ENCODE measurements at places on chromosomes 6 and 20.

DNA sequence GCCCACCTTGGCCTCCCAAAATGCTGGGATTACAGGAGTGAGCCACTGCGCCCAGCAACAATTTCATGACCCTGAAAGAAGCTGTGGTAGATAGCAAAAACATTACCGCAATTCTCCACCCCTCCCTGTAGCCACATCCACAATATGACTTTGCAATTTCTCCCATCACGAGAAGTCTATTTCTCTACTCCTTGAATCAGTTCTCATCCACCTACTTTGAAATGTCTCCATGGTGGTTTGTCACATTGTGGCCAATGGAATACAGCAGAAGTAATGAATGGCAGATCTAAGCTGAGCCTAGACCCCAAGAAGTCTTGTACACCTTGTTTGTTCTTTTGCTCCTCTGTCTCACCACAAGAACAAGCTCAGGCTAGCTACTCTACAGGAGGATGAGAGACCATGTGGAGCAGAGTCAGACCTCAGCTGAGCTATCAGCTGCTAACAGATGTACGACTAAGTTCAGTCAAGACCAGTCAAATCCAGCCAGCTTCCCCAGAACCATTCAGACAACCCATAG, 6.3 kb downstream of the OXT start:
- no peak for DNase-seq

DNA sequence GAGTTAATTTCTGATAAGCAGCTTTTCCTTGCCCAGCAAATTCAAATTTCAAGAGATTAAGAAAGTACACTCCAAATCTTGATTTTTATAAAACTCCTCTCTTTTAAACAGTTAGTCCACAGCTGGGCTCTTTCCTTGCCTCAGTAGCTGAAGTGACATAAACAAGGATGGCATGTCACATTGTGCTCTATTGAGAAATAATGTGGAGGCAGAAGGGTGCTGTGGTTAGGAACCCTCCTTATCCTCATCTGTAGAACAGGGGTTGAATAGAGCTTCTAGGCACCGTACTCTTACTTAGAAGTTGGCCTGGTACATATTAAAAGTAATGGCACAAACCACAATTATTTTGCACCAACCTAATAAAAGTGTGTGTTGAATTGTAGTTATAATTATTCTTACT, 70.3 kb downstream of the RSPO3 start:
- DNase-seq = no peak

DNA sequence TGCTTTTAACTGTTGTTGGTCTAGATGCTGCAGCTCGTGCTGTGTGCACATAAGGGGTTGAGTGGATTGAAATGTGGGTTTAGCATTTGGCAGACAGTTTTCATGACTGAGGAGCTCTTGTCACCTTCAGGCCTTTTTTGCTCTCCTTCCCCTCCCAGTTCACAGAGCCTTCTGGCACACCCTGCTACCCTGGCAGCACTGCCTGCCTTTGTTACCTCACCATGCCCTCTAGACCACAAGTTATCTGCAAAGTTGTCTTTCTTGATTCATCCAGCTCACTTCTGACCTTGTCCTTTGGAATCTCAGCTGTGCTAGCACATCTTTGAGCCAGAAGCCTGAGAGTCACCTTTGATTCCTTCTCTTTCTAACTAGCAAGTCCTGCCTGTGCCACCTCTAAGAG, 348.9 kb upstream of the ZFP64 start:
- no peak for DNase-seq

DNA sequence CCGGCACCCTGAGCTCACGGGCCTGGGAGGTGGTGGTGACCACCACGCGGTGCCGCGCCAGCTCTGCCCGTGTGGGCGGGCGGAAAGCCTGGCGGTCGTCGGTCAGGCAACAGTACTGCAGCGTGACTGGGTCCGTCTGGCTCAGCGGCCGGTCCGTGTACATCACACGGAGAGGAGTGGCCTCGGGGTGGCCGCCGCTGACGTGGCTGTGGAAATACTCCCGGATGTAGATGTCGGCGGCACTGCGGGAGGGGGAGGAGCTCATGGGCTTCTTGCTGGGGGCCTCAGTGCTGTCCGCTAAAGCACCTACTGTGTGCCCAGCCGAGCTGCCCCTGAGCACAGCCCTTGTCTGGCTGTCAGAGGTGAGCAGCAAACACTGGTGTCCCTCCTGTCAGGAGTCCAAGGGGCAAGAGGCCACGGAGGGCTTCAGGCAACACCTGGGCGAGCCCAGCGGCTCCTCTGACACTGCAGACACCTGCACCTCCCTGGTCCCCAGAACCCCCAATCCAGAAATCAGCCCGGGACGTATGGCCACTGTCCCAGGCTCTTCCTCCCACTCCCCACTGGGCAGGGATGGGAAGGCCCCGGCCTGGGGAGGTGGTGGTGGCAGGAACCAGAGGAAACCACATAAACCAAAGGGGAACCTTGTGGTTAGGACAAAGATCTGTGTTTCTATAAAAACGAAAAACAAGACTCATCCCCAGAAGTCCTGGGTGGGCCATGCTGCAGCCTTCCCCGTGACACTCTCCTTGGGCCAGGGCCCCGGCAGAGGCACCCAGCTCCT, 6.5 kb downstream of the HELZ2 start:
- DNase-seq = no peak

DNA sequence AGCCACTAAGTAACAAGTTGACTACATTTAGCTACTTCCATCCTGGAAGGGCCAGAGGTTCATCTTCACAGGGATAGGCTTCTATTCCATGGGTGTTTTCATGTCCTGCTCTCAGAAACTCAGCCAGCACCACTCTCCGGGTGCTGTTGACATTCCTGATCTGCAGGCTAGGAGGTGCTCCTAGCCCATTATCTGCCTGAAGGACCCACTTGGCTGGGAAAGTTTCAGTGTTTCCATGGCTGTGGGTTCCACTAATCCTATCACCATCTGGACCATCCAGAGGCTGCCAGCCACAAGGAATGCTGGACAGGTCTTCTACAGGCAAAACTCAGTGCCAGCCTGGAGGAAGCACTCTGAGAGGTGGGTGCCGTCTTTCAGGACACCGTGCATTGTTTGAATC, 45.2 kb downstream of the HLA-G start:
- DNase-seq = no peak

- peak; percentile 12 for DNase-seq
Measured at GRCh38 chr6:156617376-156617775, 159.8 kb upstream of the ARID1B start.

GRCh38 chr20:61852268-61853072, 213.2 kb downstream of the TAF4 start:
- no peak for DNase-seq

- DNase-seq = no peak
Measured at GRCh38 chr6:108210556-108210955, 44.7 kb downstream of the NR2E1 start.

DNA sequence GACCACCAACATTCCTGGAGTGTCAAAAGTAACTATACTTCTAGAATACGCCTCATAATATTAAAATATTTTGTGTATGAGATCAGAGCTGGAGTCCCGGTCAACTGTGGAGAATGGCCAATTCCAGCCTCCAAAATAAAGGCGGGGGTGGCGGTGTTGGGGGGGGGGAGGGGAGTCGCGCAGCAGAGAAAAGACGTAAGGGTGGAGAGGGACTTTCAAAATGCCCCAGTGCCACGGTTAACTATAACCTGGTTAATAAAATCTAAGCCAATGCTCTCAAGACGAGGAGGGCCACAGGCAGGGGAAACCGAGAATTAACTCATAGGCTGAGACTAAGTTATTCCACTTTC, 1.3 kb downstream of the NUP153 start:
- DNase-seq = no peak

GRCh38 chr6:166988674-166989201, 10.5 kb upstream of the CEP43 start:
- DNase-seq = no peak

DNA sequence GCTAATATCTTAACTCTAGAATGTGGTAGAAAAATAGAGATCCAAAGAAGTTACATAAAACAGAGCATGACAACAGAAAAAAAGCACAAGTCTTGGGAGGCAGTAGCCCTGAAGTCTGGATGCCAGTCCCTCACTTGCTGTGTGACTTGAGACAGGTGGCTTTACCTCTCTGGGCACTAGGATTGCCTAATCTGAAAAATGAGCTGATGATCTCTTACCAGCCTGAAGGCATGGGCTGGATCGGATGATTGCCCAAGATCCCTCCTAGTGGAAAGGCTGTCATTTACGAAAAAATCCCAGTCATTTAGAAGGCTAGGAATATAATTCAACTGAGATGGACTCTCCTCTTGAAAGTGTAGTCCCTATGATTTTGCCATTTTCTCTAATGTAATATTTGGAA, 10.9 kb upstream of the GCM1 start:
- no peak for DNase-seq

- DNase-seq = no peak
Measured at GRCh38 chr6:3323696-3324261, 65.0 kb downstream of the PSMG4 start.

DNA sequence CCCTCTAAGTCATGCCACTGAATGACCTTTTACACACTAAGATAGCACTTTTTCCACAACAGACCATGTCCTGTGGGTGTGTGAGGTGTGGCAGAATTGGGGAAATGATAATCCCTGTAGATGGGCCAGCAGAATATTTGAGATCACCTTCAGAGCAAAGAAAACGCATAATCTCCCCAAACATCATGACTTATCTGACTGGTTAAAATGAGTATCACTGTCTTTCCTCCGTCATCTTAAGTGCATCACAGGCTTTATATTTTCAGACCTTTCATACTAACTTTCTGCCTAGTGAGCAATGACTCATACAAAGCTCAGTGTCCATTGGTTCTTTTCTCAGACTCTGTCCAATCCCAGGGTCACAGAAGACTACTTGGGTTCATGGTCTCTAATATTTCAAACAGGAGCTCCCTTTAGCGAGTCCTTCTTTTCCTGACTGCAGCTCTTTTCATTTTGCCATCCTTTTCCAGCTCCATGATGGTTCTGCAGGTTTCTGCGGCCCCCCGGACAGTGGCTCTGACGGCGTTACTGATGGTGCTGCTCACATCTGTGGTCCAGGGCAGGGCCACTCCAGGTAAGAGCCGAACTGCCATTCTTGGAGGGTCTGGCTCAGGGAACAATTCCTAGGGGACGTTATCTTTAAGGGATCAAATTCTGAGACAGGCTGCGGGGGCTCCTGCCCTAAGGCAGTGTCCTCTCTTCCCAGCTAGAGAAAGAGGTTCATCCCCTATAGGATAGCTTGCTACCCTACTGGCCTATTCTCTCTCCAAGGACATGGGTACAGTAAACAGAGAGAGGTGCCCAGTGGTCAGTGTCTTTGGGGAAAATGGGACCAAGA, at the start of gene HLA-DPB1:
HLA-DPB1 (plus strand) TSS at position 423 of the 838 bp plus-strand sequence; CDS start at position 475, 52 bp downstream.
- no peak for DNase-seq

DNA sequence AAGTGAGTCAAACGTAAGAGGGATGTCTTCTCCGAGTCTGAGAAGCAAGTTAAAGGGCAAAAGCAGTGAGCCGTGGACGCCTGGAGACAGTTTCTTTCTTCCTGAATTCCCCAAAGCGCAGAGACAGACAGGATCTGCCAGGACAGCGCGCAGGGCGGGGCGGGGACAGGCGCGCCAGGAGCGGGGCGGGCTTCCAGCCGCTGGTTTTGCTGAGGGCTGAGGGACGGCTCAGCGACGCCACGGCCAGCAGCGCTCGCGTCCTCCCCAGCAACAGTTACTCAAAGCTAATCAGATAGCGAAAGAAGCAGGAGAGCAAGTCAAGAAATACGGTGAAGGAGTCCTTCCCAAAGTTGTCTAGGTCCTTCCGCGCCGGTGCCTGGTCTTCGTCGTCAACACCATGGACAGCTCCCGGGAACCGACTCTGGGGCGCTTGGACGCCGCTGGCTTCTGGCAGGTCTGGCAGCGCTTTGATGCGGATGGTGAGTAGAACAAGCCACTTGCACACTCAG, at the start of gene SCGN:
SCGN (plus strand) TSS at position 209 of the 509 bp plus-strand sequence; CDS start at position 398, 189 bp downstream.
- DNase-seq = no peak

DNA sequence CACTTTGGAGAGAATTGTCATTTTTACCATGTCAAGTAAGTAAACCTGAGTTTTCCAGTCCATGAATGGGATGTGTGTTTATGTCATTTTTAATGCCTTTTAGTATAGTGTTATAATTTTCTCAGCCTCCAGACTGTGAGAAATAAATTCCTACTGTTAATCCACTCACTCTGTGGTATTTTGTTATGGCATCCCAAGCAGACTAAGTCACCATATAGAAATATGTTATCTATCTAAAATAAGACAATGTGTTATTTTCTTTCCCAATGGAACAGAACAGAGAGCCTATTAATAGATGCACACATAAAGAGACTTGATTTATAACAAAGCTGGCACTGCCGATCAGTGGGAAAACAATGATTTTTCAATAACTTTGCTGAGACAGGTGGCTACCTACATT, 70.2 kb upstream of the SLC4A11 start:
- DNase-seq = no peak

- DNase-seq = no peak
Measured at GRCh38 chr6:2543321-2543720, 207.4 kb downstream of the MYLK4 start.

GRCh38 chr20:9200196-9200595, 131.3 kb downstream of the PLCB4 start:
- no peak for DNase-seq

DNA sequence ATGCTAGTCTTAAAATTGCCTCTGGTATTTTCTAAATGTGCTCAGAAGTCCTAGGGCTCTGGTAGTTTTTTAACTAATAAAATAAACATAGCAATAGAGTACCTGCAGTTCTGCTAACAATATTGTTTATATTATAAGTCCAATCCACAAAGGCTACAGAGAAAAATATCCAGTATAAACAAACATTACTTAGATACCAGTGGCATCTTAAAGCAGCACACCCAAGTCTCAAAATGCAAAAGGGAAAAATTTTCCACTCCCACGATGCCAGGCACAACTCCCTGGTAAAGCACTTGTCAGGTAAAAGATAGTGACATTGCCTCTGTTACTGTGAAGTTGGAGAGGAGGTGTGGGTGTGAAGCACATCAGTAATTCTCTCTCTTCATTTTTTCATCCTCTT, 123.3 kb downstream of the OGFRL1 start:
- no peak for DNase-seq

DNA sequence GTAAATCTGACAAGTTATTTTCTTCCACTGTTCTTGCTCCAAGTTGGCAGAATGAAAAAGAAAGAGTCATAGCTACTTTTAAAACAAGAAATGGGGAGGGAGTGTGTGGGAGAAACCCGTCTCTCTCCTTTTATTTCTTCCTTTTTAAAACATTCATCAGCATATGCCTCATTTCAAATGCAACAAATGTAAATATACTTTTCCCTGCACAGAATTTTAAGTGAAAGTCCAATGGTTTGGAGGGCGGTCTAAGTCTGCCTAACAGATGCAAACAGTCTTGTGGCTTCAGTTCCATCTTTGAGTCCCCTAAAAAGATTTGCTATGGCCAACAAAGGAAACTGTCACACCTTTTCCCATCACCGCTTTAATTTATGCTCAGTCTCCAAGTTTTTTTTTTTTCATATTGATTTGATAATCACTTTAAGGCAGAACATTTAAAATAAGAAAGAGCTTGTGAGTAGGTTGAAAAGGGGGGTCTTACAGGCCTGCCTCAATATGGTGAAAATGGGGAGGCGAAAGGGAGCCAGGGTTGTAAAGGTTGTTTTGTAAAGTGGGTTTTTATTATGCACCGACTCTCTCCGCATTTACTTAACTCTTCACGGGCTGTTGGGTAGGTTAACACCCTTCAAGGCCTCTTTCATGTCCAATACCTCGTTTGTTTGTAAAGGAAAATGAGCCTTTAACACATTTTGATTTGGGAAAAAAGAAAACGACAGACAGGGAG, 4.6 kb downstream of the TFAP2D start:
- no peak for DNase-seq

All from NCI-H2107 (cell line).